ENCODE measurements at places on chromosomes 3 and 15. TPM values are rescaled to one million over a fixed set of nuclear protein-coding genes. Genes with fewer than 3 reads are reported as not detected.

GRCh38 chr3:31029706-31030105 lies 135.2 kb upstream of the GADL1 start:
- ATAC-seq: no peak

- no peak for ATAC-seq
Measured at GRCh38 chr3:13671482-13672233, 122.7 kb downstream of the FBLN2 start.

- no peak for ATAC-seq
Measured at GRCh38 chr3:161163297-161163696, 57.8 kb upstream of the NMD3 start.

DNA sequence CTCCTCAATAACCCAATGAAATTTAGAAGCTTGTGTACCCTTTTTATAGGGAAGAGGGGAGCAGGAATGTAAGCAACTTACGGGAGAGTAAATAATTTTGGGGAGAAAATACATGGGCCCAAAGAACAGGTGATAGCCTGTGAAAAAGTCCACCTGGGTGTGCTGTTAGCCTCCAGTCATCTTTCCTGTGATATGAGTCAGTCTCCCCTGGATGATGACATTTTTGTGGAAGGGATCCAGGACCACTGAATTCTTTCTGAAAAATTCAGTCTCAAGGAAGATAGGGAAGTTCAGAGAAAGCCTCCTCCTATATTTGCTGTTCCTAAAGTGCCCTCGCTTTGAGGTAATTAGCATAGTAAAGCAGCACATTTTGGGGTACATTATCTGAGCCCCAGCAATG lies 149.8 kb downstream of the SQOR start:
- ATAC-seq: no peak

The APOD gene
- 369 TPM for total RNA-seq

- ATAC-seq: no peak
Measured at GRCh38 chr15:73483053-73483452, 40.1 kb downstream of the REC114 start.
